ENCODE measurements at places on chromosomes 7 and 10.

DNA sequence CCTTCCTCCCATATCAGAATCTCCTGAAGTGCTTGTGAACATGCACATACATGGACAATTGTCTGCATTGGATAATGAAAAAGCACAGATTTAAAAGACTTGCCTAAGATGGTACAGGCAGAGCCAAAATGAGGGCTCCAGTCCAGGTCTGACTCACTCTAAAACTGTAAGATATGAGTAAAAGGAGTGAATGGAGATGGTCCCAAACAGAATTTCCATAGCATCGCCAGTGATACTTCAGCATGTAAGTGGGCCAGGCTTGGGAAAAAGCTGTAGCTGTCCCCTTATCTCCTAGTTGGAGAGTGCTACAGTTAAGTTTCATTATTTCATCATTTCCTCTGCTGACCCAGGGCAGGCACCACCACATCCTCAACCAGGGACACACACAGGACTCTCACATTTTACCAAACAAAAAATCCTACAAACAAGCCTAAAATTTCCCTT lies 26.4 kb upstream of the IL6 start:
- DNase-seq: no peak

GRCh38 chr7:197413-198335 lies 5.3 kb downstream of the FAM20C start:
- DNase-seq: no peak

GRCh38 chr7:69932034-69932628 lies 333.9 kb downstream of the AUTS2 start:
- no peak for DNase-seq

DNA sequence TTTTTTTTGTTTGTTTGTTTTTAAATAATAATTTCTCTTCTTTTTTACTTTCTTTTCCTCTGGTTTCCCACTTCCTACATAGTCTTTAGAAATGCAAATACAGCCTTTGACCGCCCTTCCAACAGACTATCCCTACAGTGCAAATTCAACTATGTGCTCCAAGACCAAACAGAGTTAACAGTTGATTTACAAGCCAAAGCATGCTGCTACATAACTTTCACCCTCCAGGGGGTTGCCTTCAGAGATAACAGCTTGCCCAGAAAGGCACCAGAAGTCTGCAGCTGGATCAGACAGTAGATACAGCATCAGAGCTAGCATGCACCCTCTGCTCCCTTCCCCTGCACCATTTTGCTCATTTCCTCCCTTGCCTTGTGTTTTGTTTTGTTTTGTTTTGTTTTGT lies 539.0 kb downstream of the ZWINT start:
- DNase-seq: no peak

- no peak for DNase-seq
Measured at GRCh38 chr10:113137941-113138685, 188.1 kb downstream of the TCF7L2 start.

DNA sequence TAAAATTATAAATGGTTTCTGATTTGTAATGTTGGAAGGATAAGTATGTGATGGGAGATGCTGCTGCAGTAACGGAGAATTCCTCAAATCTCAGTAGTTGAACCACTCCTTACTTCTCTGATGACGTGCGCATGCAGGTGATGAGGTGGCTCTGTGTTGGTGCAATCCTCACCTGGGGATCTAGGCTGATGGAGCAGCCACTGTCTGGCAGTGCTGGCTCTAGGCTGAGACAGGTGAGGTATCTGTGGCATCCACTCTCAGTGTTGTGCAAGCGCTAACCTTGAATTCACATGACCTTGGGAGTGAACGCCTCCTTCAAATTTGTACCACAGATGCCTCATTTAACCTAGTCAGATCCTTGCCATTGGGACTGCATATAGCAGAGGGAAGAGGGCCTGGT lies 35.0 kb downstream of the LHFPL3 start:
- no peak for DNase-seq

DNA sequence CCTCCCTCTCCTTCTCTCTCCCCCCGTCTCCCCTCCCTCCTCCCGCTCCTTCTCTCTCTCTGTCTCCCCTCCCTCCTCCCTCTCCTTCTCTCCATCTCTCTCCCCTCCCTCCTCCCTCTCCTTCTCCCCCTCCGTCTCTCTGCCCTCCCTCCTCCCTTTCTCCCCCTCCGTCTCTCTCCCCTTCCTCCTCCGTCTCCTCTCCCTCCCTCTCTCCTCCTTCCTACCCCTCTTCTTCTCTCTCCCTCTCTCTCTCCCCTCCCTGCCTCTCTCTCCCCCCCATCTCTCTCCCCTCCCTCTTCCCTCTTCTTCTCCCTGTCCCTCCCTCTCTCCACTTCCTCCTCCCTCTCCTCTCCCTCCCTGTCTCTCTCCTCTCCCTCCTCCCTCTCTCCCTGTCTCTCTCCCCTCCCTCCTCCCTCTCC lies 32.2 kb downstream of the AP5Z1 start:
- DNase-seq: no peak

DNA sequence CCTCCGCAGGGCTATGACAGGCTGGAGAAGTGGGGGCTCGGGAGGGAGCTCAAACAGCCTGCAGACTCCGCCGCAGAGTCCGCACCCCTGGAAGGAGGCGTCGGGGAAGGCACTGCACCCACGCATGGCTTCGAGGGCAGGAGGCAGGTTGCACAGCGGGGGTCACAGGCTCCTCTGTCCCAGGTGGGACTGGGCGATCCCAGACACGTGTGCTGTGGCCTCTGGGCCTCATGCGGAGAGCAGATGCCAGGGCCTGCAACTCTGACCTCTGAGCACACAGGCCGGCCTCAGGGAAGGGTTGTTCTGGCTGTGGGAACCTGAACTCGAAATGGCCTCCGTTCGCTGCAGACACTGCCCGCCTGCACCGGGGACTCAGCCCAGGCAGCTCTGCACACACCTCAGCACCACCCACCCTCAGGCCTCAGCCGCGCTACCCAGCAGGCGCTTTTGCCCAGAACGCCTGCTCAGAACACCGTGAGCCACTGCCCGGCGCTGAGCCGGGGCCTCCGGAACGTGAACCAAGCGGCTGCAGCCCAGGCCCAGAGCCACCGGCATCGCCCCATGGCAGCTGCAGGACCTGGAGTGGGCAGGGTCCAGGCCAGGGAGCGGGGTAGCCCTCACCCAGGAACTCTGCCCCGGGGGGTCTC lies 71.8 kb upstream of the ADGRA1 start:
- DNase-seq: no peak

DNA sequence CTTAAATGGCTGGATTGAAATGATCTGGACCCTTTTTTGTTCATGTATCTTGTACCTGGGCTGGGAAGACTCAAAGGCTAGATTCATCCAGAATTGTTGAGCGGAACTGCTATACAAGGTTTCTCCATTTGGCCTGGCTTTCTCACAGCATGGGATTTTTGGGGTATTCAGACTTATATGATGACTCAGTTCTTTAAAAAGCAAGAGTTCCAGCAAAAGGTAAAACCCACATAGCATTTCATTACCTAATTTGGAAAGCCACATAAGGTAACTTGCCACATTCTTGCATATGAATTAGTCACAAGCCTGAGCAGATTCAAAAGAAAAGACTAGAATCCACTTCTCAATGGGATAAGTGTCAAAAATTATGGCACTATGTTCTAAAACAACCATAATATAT lies 137.4 kb downstream of the HGF start:
- no peak for DNase-seq

GRCh38 chr7:151251328-151251688 lies 2.8 kb upstream of the SMARCD3 start:
- DNase-seq: no peak

DNA sequence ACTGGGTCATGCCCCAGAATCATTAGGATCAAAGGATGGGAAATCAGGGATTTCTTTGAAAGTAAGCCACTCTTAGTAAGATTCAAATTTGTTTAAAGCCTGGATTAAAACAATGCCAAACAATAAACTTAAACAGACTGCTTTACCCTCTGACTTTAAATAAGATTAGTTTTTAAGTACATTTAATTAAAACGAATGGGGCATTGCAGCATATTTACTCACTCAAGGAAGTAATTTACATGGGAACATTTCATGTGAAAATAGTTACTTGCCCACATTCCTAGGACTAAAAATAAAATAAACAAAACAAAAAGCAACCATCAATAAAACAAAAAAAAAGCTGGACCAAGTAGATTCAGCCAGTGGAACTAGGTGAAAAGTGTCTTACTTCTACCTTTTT lies 7.8 kb downstream of the ABLIM1 start:
- DNase-seq: no peak

DNA sequence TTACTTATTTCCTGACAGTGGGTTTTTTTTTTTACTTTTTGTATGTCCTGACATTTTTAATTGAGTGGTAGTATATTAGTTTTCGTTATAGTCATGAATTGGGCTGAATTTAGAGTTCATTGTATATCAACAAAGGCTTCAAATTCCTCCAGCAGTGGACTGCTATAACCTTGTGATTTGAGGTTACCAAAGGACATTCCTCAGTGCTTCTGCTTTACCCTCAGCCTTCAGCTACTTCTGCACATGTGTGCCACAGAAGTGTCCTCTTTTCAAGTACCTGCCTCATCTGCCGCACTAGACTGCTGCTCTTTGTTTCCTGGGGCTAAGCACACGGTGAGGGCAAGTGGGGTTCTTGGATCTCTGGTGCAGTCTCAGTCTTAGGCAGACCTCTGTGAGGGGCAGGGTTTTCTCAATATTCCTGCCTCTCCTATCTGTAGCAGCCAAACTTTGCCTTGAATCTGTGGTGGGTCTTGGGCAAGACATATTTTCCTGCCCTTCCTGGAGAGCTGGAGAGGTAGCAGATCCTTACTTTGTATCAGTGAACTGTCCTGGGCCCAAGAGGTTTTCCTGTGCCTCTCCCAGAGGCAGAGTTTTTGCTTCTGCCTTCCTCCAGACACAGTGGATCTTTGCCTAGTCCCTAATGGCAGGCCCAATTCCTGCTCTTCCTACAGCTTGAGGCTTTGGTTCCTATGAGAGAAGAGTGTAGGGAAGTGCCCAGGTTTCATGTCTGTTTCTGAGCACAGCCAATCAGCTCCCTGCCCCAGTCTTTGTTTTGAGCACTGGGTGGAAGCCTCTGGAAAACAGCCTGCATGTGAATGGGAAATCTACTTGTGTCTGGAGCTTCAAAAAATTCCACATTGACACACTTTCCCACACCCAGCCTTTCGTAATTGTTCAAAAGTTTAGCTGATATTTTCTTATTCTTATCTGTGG lies 39.0 kb upstream of the STRIP2 start:
- DNase-seq: no peak

- DNase-seq: no peak
Measured at GRCh38 chr10:86500846-86501245, 20.7 kb downstream of the WAPL start.

DNA sequence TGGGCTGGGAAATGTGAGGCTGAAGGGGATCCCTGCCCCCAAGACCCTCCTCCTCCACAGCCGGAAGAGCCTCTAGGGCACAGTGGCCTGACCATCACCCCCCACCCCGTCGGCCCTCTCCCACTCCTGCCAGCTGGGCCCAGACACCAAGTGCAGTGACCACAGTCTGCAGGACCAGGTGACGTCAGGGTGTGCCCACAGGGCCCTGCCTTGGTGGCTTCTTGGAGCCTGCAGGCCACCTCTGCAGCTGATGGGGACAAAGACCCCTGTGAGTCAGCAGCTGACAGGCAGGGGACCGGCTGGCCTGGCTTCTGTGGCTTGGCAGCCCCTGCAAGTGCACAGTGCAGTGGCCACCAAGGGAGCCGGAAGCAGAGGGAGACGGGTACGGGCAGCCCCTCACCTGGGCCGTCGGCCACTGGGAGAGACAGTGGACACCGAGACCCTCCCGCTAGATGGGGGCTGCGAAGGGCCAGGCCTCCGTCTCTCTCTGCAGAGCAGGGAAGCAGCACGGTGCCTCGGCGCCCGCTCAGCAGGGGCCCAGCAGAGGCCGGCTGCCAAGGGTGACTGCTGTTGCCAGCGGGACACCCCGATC lies 274.6 kb downstream of the ELFN1 start:
- DNase-seq: no peak

DNA sequence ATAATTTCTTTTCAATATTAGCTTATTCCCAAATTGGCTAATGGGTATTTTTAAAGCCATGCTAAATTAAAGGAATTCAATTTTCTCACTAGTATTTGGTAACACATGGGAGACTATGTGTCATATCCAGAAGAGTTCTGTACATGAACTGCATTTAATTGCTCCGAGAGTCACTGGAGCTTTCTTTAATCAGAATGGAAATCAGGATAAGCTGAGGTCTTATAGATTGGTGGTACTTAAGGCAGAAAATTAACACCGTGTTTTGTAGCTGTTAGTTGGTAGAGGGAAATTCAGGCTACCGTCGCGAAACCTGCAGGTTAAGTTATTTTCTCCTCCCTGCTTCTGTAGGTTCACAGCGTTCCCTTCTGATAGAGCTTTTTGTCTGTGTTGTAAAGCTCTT lies at the start of gene WEE2:
TSS of gene WEE2 (plus strand) at position 3 of the 400 bp plus-strand sequence. CDS start 406 bp downstream, outside the sequence.
- no peak for DNase-seq

GRCh38 chr10:75466886-75467285 lies 35.5 kb downstream of the LRMDA start:
- no peak for DNase-seq

DNA sequence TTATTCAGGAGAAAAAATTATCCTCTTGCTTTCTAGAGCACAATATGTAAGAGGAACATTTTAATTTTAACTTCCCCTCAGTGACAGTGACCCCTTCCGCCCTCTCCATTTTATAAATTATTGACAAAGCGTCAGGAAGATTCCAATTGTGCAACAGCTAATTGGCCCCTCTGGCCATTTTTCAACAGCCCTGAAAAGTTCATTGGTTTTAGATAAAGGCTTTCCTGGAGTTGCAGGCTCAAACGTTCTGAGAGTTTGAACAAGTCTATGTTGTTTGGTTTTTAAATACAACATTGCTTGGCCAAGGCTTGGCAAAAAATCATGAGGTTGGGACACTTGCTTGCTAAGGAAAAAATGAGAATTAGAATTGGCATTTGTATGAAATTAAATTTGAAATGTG lies 422.2 kb upstream of the ANKRD30A start:
- DNase-seq: no peak

DNA sequence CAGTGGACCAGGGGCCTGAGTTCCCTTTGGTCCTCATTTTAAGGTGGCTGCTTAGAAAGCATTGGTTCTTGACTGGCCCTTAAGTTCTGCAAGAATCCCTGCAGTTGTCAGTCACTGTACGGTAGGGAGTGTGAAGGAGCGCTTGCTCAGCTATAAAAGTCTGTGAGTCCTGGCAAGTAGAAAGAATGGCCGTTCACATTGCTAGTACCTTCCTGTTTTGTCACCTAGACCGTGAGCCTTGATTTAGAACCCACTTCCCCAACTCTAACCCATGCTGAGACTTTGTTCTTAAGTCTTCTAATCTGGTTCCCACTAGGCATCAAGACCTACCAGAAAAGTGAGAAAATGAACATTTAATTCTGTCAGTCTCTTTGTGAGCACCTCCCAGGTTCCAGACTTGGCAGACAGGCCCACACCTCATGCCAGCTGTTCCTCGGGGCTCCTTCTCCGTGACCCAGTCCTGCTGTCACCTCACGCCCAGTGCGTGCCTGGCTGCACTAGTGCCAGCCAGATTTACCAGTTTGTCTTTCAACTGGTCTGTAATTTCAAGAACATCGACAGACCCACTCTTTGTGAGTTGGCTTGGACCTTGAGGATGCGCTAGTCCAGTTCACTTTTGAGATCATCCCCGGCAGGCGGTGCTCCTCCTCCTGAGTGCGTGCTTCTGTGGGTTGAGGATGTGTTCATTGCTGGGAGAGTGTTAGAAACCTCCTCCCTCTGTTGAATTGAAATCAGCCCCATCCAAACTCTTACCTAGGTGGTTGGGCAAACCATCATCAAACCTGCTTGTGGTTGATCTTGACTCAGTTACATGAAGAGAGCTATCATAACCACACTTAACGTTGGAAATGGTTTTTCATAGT lies 78.5 kb downstream of the SHH start:
- no peak for DNase-seq

GRCh38 chr10:62610649-62611229 lies 193.8 kb upstream of the ADO start:
- no peak for DNase-seq
